ENCODE measurements at places on chromosomes 5 and 9. TPM values are rescaled to one million over a fixed set of nuclear protein-coding genes. Genes with fewer than 3 reads are reported as not detected.

The GAS1 gene
- total RNA-seq = 87.2 TPM

The CEP78 gene
- total RNA-seq = 4.6 TPM

The OGN gene
- total RNA-seq = 114 TPM

The FGD3 gene
- 26.5 TPM for total RNA-seq

The IDNK gene
- total RNA-seq = 6.5 TPM

The AK3 gene
- total RNA-seq = 99.4 TPM

The PFN3 gene
- total RNA-seq = not detected

The PCAT7 gene
- total RNA-seq = not detected

The PCA3 gene
- total RNA-seq = not detected

The NINJ1 gene
- total RNA-seq = 115 TPM

The FST gene
- 2.1 TPM for total RNA-seq

The VCAN gene
- total RNA-seq = 51.6 TPM

The ACER2 gene
- 15.1 TPM for total RNA-seq

The EDIL3 gene
- 4.0 TPM for total RNA-seq

The CDO1 gene
- total RNA-seq = 151 TPM

Data from omental fat pad (tissue), 4 donors.